ENCODE measurements at places on chromosomes 7 and 10.
A peak's percentile ranks its signal among the peaks of the same experiment; 100 is the strongest.

- DNase-seq = no peak
Observed at GRCh38 chr10:77463499-77463898, 174.1 kb downstream of the KCNMA1 start.

GRCh38 chr7:12670000-12670729, 17.3 kb upstream of the ARL4A start:
- DNase-seq = no peak

GRCh38 chr10:53697038-53697437, 924.5 kb upstream of the MBL2 start:
- DNase-seq = no peak

DNA sequence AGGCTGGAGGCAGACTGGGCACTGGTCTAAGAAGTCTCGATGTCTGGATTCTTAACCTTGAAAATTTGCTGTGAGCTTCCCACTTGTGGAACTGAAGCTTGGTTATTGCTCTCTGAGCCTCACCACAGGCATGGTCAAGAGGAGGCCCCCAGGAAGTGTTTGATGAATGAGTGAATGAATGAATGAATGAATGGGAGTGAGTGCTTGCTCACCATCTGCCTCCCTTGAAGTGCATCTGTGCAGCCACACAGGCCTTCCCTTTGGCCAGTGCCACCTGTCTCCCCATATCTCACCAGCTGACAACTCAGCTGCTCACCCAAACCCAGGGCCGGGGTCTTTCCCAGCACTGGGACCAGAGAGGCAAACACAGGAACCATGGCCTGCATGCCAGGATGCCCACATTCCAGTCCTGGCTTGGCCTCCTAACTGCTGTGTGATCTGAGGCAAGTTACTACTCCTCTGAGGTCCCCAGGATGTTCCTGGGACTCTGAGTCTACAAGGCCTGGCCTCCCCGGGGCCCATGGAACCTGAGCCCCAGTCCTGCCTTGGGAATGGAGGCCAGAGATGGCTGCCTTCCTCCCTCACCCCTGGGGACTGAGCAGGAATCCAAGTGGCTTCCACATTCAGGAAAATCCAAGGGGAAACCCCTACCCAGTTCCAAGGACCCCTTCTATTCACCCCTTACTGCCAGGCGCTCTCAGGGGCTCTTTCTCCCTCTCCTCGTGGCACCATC, 51.4 kb upstream of the SLC29A3 start:
- no peak for DNase-seq

GRCh38 chr10:46292573-46293023, 5.8 kb downstream of the ANTXRL start:
- no peak for DNase-seq

DNA sequence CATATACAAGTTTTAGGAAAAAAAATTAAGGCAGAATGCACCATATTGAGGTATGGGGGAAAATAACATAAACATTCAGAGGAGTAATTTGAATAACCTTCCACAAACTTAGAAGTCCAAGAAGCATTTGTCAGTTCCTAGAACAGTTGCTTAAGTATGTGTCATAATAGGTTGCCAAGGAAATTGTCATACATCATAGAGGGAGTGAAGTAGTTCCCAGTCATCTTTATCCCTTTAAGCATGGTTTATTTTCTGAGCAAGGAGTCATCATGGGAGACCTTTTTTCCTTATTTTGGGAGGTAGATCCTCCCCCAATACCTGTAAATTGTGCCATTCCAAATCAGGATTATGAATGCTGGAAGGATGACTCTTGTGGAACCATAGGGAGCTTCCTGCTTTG, at the start of gene SSMEM1:
Gene SSMEM1 (plus strand): TSS at position 219 of the 400 bp plus-strand sequence. CDS start 51 bp downstream, at position 270.
- no peak for DNase-seq

- DNase-seq = no peak
Observed at GRCh38 chr7:108322925-108323832, 133.1 kb downstream of the NRCAM start.

GRCh38 chr10:61992671-61993668, 91.5 kb downstream of the ARID5B start:
- peak; percentile 82 for DNase-seq

GRCh38 chr7:94149789-94150545, 145.8 kb upstream of the BET1 start:
- no peak for DNase-seq

- DNase-seq = no peak
Observed at GRCh38 chr7:100079024-100079560, 2.4 kb downstream of the ZNF3 start.

DNA sequence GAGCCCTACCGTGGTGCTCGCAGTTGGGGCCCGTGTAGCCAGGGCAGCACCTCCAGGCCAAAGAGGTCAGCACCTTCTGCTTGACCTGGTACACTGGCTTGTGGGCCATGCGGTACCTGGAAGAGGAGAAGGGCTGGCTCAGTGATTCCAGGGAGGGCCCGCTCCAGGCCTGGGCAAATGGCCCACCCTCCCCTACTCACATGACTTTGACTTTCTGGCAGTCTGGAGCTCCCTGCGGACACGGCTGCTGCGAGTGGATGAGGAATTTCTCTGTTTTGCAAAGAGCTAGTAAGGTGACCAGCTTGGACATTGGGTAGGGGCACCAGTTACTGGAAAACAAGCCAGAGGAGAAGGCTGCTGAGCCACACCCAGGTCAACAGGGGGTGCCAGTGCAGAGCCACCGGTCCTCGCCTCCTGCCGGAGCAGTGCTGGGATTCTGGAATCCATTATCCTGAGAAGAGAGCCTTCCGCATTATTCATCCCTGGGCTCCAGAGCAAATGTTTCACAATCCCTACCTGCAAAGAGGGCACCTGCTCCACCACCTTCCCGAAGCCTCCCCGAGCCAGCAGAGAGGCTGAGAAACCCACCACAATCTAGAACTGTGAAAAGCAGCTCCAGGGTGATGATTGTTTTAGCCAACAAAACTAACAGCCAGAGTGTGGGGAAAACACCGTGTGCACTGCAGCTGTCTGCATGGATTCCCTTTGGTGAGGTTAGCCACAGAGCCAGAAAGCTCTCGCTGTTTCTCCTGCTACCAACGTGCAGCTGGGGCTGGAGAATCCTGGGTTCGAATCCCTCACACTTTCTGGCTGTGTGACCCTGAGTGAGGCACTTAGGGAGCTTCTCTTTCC, 11.8 kb downstream of the MMRN2 start:
- DNase-seq = no peak
